ENCODE measurements at places on chromosomes 1 and 21.

DNA sequence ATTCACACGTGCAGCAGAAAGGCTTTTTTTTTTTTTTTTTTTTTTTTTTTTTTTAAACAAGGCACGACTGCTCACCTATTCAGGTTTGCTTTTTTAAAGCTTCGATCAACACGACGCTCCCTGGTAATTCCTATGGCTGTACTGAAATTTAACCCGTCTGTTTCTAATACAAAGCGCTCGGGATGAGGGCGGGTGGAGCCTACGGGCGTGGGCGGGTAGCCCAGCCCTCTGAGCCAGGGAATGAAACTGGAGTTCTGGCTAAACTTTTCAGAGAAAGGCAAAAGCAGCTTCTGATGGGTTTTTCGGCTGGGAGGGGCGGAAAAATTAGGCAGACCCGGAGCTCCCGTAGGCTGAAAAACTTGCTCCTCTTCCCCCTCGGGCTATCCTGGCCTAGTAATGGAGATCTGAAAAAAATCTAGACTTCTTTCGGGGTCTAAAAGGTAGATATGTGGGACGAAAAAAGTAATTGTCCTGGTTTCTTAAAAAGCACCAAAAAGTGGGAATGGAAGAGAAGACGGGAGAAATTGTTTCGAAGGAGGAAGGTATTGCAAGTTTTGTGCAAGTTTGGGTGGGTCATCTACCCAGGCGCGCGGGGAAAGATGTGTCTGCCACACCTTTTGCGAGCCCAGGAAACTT is 7.4 kb downstream of the NR5A2 start:
- DNase-seq: no peak

DNA sequence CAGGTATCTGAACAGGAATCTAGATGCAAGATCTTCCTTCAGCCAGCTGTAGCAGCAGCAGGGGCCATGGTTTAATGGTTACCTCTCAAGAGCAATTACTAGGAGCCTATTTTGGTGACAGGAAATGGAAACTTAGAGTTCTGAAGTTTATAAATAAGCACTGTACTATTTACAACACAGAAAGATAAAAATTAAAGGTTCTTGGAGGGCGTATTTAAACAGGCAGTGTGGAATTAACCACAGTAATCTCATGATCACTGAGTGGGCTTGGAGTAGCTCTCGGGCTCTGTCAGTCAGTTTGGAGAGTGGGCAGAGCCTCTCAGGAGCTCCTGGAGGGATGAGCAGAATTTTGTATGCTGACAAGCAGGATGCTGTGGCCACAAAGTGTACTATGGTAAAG is 10.2 kb upstream of the FCRL5 start:
- DNase-seq: no peak

GRCh38 chr1:203215573-203215972 is 13.9 kb downstream of the CHIT1 start:
- no peak for DNase-seq

- DNase-seq: peak; percentile 86
Observed at GRCh38 chr1:152034654-152035538, 1.9 kb downstream of the S100A11 start.

DNA sequence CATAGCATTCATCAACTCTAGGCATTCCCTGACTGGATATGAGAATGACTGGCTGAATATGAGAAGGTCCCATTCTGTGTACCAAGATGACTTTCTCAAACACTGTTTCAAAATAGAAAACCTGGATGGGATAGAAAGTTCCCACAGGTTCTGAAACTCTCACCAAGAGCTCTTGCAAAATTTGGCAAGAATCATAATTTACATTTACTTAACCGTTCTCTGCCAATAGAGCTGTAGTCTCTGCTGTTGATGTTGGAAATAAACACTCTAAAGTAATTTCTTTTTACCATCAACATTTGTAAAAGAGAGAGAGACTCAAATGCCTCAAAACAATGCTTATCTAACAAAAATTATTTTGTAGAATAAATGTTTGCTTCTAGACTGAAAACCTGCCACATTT is 221.1 kb downstream of the LMO4 start:
- no peak for DNase-seq

GRCh38 chr21:41167348-41168342 is at the start of gene BACE2:
Gene BACE2 (plus strand): TSS chr21:41168160. CDS start chr21:41168264, 104 bp downstream.
- DNase-seq: peak; percentile 8

GRCh38 chr1:21234779-21235178 is 55.5 kb downstream of the ECE1 start:
- DNase-seq: no peak

GRCh38 chr1:5814046-5814619 is 178.1 kb downstream of the NPHP4 start:
- no peak for DNase-seq

GRCh38 chr1:25197235-25197975 is 34.9 kb downstream of the SYF2 start:
- no peak for DNase-seq

- DNase-seq: no peak
Observed at GRCh38 chr1:90708826-90709225, 8.3 kb downstream of the BARHL2 start.

- DNase-seq: no peak
Observed at GRCh38 chr1:205068457-205069040, 15.7 kb downstream of the TMEM81 start.

GRCh38 chr1:156123356-156124196 is 9.1 kb downstream of the LMNA start:
- peak; percentile 47 for DNase-seq

- no peak for DNase-seq
Observed at GRCh38 chr1:247500865-247501264, 35.4 kb downstream of the OR2C3 start.

- no peak for DNase-seq
Observed at GRCh38 chr1:8219530-8219929, 98.4 kb upstream of the SLC45A1 start.

DNA sequence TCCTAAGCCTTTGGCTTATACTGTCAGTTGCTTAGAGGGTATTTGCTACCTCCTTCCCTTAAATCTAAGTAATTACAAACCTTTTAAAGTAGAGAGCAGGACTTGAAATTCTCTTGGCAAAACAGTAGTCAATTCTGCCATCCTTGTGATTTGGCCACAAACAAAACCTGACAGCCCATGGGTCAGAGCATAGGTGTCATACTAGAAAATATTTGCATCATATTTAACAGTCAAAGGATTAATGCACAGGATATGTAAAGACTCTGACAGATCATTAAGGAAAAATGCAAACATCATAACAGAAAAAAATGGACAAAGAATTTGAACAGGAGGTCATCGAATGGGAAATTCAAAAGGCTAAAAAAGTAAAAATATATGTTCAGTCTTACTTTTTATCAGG is 50.5 kb downstream of the ZFYVE9 start:
- no peak for DNase-seq

DNA sequence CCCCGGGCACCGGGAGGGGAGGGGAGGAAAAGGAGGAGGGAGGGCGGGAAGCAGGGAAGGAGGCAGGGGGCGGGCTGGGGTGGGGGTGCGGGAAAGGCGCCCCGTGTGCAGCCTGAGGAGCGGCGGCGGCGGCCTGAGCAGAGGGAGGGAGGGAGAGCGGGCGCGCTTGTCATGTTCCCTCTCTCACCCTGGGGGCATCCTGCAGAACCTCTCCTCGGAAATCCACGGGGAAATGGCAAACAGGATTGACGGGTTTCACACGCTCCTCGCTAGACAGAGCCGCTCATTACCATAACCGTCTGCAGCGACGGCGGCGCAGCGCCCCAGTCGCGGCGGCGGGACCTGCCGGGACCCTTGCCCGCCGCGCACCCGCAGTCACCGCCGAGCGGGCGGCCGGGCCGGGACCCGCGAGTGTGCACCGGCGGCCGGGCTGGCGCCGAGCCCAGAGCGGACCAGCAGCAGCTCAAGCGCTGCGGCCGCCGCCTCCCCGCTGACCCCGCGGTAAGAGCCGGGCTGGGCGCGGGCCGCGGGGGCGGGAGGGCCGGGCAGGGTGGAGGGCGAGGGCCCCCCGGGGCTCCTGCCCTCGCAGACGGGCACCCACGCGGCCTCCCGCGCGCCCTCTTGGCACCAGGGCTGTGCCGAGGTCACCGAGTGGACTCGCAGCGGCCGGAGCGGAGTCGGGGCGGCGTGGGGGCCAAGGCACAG is at the start of gene SERTAD4:
Gene SERTAD4, plus strand, starts transcription at position 286 of the 705 bp plus-strand sequence. CDS start 5,165 bp downstream, outside the sequence.
- no peak for DNase-seq

DNA sequence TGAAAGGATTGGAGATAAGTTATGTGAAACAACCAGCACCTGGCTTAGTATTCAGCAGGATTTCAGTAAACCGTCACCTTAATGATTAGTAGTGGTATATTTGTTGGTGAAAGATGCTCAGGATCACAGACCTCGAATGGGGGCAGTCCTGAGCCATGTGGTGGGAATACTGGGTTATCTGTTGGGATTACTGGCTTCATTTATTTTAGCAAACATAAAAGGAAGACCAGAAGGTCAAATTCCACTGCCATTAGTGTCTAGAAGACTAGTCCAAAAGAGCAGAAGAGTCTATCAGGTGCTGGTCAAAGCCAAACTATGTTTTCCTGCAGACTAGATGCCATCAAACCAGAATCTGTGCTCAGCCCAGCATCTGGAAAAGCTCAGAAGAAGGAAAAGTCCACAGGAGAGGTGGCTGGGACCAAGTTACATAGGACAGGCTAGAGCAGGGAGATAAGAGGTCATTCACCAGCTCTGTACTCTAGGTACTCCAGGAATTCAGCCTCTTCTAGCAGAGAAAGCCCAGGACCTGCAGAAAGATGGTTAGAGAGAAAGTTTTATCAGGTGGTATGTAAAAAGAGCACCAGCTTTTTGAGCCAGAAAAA is 343.4 kb downstream of the PLPP3 start:
- DNase-seq: no peak

GRCh38 chr1:9066945-9067807 is 2.3 kb downstream of the SLC2A5 start:
- no peak for DNase-seq

- no peak for DNase-seq
Observed at GRCh38 chr1:106747232-106747631, 309.2 kb upstream of the PRMT6 start.

GRCh38 chr1:151189637-151190445 is at the start of gene VPS72:
Gene VPS72 (minus strand): TSS chr1:151190197. CDS start chr1:151190121, 76 bp downstream.
- peak; percentile 91 for DNase-seq

- DNase-seq: no peak
Observed at GRCh38 chr1:198068285-198068684, 88.5 kb upstream of the NEK7 start.
